ENCODE measurements at places on chromosomes 5 and 9.

DNA sequence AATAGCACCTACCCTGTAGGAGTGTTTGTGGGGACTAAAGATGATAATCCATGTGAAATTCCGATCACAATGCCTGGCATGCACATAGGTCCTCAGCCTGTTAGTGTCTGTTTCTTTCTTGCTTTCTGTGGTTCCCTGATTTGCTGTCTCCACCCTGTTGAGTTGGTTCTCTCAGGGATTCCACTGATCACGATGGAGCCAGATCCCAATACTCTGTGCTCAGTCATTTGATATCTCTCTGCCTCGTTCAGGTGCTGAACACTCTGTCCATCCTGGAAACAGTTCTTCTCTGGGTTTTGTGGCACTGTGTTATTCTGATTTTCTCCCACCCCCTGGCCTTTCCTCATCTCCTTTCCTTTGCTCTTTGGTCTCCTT lies 60.8 kb downstream of the ARHGAP26 start:
- H3K27me3 ChIP-seq: no peaks in the 10 kb centered on the region
- H3K36me3 ChIP-seq: no peaks in the 10 kb centered on the region
- DNase-seq: no peak
- no peak overlapping the region for H3K27ac ChIP-seq

DNA sequence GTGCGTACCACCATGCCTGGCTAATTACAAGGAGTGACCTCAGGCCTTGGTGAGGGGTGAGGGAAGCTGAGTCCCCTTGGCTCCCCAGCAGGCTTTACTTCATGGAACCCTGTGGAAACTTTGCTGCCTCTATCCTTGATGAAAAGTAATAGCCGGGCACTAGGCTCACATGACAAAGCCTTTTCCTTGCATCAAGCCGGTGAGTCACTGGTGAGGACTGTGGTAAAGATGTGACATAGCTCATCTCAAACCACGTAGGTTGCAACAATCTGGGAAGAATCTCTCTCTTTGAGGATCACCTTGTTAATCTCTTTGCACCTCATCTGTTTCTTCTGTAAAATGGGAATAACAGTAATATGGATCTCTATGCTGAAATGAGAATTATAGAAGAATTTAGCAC lies 116.3 kb upstream of the SLC25A48 start:
- no peak for DNase-seq
- H3K4me1 ChIP-seq: peaks cover 5% of the 10 kb centered on the region
- H3K27me3 ChIP-seq: peaks cover 8% of the 10 kb centered on the region
- H3K36me3 ChIP-seq: no peaks in the 10 kb centered on the region

GRCh38 chr5:109884676-109885075 lies 194.9 kb downstream of the MAN2A1 start:
- H3K27ac ChIP-seq: no peak overlapping the region
- peaks cover 6% of the 10 kb centered on the region for H3K4me1 ChIP-seq
- no peak for DNase-seq
- H3K4me3 ChIP-seq: no peak overlapping the region
- H3K27me3 ChIP-seq: no peaks in the 10 kb centered on the region

GRCh38 chr9:15512889-15513288 lies 2.1 kb upstream of the PSIP1 start:
- no peaks in the 10 kb centered on the region for H3K27me3 ChIP-seq
- DNase-seq: no peak
- no peak overlapping the region for H3K4me3 ChIP-seq
- H3K4me1 ChIP-seq: peaks cover 40% of the 10 kb centered on the region

All from nephron progenitor cell (in vitro differentiated cells).